ENCODE measurements at places on chromosomes 2 and 18.

GRCh38 chr2:201208563-201209252, 25.8 kb downstream of the CASP10 start:
- no peak for DNase-seq

GRCh38 chr2:237865623-237866041, 6.2 kb downstream of the RAMP1 start:
- no peak for DNase-seq

- DNase-seq, result no peak
Observed at GRCh38 chr18:11147962-11148679, 1.2 kb downstream of the PIEZO2 start.

GRCh38 chr18:78408623-78409022, 571.0 kb upstream of the SALL3 start:
- DNase-seq, result no peak

- no peak for DNase-seq
Observed at GRCh38 chr2:54081574-54081973, 33.8 kb upstream of the ACYP2 start.

GRCh38 chr2:151922845-151923666, 94.8 kb upstream of the ARL5A start:
- no peak for DNase-seq

- no peak for DNase-seq
Observed at GRCh38 chr2:163669506-163669905, 66.3 kb downstream of the FIGN start.

- no peak for DNase-seq
Observed at GRCh38 chr2:290090-290722, 2.3 kb upstream of the ALKAL2 start.

- DNase-seq, result no peak
Observed at GRCh38 chr2:109155553-109156451, 26.8 kb downstream of the SH3RF3 start.

- no peak for DNase-seq
Observed at GRCh38 chr2:38495880-38496279, 106.8 kb downstream of the HNRNPLL start.

DNA sequence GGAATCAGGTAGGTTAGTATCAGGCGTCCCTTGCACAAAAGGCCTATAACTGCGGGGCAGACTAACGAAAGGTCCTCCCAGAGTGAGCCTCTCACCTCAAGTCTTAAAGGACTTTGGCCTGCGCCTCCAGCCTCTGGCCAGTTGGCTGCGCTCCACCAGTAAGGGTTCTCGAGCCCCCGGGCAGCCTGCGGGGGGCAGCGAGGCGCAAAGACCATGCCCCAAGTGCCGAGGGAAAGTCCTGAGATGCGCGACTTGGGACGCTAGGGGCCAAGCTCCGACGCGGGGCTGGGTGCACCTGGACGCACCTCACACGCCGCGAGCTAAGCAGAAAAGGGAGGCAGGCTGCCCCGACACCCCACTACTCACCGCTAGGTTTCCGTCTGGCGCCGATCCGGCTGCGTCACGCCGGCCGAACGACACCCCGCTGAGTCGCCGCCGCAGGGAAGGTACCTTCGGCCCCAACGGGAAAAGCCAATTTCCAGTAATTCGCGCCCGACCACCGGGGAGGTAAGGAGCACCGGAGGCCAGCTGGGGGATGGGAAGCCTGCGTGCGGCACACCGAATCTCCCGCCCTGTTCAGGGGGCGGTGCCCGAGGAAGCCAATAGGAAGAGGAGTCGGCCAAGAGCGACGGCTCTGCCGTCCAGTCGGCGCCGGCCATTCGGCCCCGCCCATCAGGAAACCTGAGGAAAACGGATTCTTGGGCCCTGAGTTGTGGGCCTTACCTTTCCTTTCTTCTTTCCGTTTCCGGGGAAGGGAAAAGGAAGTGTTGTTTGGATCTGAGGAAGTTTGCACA, at the start of gene ORC2:
Gene ORC2 (minus strand): TSS at position 537 of the 794 bp plus-strand sequence. CDS start 5,537 bp downstream, outside the sequence.
- DNase-seq, result peak; percentile 94

DNA sequence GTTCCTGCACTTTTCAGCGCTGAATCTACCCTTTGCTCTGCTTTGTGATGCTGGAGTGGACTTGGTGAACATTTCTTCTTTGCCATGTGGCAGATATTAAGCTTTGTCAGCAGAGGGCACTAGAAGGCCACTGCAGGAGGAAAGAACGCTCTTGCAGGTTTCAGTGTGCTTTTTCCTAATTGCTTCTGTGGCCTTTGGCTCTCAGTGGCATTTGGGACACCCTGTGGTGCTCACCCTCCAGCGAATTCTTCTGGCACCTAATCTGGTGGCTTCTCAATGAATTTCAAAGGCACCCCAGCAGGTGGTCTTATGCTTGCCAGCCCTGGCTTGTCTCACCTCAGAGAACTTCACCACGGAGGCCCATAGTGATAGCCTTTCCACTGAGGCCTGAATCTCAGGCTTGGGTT, 146.7 kb downstream of the MYO3B start:
- DNase-seq, result peak; percentile 40

- no peak for DNase-seq
Observed at GRCh38 chr2:231910771-231911170, 15.4 kb downstream of the NPPC start.

GRCh38 chr2:200091126-200091525, 135.7 kb downstream of the MAIP1 start:
- DNase-seq, result no peak

DNA sequence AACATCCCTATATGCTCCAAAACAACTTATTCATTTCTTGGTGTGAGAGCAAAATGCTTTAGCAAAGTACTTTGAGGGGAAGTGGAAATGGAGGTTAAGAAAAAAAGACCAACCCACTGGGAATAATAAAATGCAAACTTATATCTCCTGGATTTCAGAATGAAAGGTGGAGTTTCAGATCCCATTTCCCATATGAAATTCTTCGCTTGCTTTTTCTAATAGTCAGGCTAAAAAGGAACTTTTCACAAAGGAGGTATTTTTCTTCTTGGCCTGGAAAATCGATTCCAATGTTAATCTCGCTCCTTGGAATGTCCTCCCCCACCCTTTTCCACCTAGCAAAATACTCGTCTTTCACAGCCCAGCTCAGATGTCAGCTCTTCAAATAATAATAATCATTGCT, 360.9 kb downstream of the LPIN1 start:
- DNase-seq, result no peak

GRCh38 chr2:132671151-132671835, 1.3 kb upstream of the LYPD1 start:
- no peak for DNase-seq

DNA sequence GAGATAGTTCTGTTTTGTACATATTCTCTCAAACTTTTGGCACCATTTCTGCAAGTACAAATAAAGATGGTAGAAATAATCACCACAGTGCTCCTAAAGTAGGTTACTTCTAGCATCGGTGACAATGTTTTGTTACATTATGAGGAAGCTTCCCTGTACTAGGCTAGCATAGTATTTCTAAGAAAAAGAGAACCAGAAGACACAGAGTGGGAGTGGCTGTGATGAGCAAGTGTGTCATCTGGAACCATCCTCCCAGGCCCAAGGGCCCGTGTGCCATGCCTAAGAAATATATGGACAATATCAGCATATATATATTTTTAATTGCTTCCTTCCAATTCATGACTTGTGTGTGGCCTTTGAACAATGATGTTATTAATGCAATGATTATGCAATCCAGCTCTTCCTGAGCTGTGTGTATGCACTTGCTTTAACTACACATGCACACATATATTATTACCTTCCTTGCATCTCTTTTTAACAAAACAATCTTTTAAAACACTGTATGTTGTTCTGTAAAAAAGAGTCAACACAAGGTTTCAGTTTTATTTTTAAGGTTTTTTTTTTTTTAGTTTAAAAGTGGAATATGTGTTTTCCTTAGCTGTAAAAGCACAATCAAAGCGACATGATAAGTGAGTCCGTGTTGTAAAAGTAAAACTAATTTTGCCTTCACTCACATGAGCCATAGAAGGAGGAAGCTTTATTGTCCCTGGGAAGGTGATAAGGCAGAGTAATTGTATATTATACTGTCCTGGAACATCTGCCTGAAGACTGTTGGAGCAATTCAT, 303.9 kb downstream of the ZNF407 start:
- no peak for DNase-seq

DNA sequence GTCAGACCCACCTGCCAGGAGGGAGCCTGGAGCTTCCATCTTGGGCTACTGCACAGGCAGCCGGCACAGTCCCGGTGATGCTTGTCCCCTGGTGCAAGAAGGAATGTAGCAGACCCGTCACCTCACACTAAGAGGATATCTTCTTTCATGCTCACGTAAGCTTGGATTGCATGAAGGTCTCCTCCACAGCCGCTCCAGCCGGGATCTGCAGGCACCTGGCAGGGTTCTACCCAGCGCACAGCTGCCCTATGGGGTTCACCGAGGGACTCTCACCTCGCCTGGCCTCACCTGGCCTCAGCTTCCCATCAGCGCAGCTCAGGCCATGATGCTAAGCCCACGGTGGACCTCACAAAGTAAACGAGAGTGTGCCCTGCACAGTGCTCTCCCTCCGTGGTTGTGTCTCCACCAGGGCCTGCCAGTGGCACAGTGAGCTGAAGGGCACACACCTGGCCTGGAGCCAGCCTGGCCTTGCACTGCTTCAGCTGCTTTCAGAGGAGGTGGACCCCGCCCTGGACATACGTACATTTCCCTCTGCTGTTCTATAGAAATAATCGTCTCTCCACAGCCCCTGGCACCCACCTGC, 239.1 kb downstream of the SEPTIN10 start:
- DNase-seq, result no peak

GRCh38 chr18:74604774-74605173, 7.1 kb downstream of the ZNF407 start:
- DNase-seq, result no peak

- DNase-seq, result no peak
Observed at GRCh38 chr2:104434318-104434792, 419.6 kb upstream of the POU3F3 start.

- DNase-seq, result no peak
Observed at GRCh38 chr2:227103583-227103982, 60.4 kb downstream of the COL4A4 start.

DNA sequence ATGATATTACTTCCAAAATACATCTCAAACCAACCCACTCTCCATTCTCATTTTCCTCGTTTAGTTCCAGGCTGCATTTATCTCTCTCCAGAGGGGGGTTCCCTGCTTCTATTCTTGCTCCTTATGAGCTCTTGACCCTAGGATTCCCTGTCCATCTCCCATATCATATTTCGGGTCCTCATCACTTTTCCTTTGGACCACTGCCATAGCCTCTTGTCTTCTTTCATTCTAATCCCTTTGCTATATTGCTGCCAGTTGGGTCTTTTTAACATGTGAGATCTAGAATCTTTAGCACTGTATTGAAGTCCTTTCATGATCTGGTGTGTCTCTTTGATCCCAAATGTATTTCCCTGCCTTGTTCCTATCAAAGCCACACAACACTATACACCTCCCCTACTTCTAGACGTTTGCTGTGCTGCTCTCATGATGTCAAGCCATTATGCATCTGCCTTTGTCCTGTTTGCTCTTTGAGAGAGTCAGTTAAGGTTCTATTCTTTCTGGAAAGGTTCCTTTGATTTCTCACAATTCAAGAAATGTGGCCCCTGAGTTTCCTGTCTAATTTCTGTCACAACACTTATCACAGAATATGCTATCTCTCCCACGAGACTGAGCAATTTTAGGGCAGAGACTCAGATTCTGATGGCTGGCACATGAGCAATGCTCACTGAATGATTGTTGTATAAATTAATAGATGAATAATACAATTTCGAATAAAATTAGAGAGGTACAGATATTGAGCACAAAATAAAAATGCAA, 43.2 kb upstream of the SESTD1 start:
- no peak for DNase-seq

- no peak for DNase-seq
Observed at GRCh38 chr2:74577448-74577847, 22.9 kb downstream of the DOK1 start.

DNA sequence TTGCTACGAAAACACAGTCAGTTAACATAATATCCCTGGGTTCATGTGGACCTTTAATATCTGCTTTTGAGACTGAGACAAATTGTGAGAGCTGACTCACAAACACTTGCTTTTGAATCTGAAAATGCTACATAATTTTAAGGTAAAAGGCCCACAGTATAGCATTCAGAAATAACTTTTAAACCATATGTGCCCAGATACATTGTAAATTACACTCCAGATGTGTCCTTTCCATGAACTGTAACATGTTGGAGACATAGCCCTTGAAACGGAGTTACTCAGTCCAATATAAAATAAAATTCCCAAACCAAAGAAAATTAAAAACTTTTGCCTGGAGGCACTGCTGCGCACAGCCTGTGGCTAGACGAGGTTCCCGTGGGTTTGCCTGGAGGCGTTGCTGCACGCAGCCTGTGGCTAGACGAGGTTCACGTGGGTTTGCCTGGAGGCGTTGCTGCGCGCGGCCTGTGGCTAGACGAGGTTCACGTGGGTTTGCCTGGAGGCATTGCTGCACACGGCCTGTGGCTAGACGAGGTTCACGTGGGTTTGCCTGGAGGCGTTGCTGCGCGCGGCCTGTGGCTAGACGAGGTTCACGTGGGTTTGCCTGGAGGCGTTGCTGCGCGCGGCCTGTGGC, 131.9 kb upstream of the ALKAL2 start:
- DNase-seq, result no peak

GRCh38 chr2:44087714-44088092, 81.0 kb upstream of the PPM1B start:
- DNase-seq, result no peak

GRCh38 chr2:219521066-219521880, 7.0 kb downstream of the ASIC4 start:
- no peak for DNase-seq

DNA sequence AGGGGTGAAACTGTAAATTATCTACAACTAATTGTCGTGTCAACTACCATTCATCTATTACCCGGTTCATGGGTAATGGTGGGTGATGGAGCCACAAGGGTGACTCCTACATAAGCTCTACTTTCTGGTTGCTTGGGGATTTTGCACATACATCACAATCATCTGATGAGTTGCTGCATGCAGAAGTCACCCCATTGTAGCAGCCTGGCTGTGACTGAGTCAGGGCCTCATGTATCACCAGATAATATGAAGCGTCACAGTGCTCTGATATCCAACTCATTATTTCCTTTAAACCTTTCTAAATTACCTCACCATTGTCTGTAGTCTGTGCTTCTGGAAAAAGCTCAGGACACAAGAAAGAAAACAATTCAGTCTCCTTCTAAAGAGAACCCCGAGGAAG, 32.4 kb upstream of the GORASP2 start:
- no peak for DNase-seq

GRCh38 chr2:176913955-176914354, 298.6 kb upstream of the HNRNPA3 start:
- DNase-seq, result no peak

GRCh38 chr2:144654523-144654922, 134.6 kb upstream of the ZEB2 start:
- no peak for DNase-seq

- DNase-seq, result no peak
Observed at GRCh38 chr18:44582456-44582855, 98.2 kb upstream of the SETBP1 start.

GRCh38 chr2:127277028-127277427, 16.9 kb downstream of the ERCC3 start:
- DNase-seq, result no peak

DNA sequence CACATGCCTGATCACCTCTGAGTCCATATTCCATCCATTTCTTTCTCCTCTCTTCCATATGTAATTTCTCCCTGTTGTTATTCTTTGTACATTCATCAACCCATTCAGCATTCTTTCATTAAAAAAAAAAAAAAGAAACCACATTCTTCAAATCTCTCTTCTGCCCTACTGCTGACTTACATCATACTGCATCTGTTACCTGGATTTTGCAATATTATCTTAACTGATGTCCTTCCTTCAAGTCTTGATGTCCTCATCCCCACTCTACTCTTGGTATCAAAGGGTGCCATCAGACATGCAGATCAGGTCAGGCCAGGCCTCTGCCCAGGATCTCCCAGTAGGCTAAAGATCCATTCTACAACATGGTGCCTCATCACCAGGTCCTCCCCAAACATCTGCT, 90.6 kb downstream of the SGPP2 start:
- DNase-seq, result no peak
